ENCODE measurements at places on chromosomes 7 and 10.

GRCh38 chr7:107876916-107877315, 14.1 kb upstream of the DLD start:
- no peak for DNase-seq

- DNase-seq = no peak
These were observed 91.8 kb downstream of the COL28A1 start for GRCh38 chr7:7443806-7444350.

- DNase-seq = peak; percentile 59
These were observed 169.1 kb downstream of the DIP2C start for GRCh38 chr10:520402-520787.

GRCh38 chr10:132467464-132468149, 70.0 kb upstream of the INPP5A start:
- DNase-seq = no peak

- DNase-seq = no peak
These were observed 19.1 kb downstream of the ATXN7L1 start for GRCh38 chr7:105857009-105857952.
